ENCODE measurements at places on chromosomes 3 and 15.

DNA sequence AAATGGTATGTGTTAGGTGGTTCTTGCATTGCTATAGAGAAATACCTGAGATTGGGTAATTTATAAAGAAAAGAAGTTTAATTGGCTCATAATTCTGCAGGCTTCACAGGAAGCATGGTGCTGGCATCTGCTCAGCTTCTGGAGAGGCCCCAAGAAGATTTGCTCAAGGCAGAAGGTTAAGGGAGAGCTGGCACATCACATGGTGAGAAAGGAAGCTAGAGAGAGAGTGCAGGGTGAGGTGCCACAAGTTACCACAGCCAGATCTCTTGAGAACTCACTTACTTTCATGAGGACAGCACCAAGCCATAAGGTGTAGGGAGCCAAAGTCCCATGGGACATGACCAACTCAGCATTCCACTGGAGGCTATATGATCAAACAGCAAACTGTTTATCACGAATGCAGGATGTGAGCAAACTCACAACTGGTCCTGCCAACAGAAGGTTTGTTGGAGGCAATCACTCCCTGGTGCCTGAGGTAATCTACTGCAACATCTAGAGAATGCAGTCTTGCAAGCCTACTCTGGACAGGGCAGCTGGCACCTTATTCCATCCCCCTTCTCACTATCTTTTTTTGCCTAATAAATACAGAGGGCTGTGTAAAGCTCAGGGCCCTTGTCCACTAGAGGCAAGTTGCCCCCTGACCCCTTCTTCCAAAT lies 28.1 kb upstream of the CCR2 start:
- no peak for DNase-seq

GRCh38 chr3:67044295-67044694 lies 46.2 kb downstream of the KBTBD8 start:
- no peak for DNase-seq

- no peak for DNase-seq
Measured at GRCh38 chr3:47318916-47319315, 36.2 kb downstream of the KLHL18 start.

DNA sequence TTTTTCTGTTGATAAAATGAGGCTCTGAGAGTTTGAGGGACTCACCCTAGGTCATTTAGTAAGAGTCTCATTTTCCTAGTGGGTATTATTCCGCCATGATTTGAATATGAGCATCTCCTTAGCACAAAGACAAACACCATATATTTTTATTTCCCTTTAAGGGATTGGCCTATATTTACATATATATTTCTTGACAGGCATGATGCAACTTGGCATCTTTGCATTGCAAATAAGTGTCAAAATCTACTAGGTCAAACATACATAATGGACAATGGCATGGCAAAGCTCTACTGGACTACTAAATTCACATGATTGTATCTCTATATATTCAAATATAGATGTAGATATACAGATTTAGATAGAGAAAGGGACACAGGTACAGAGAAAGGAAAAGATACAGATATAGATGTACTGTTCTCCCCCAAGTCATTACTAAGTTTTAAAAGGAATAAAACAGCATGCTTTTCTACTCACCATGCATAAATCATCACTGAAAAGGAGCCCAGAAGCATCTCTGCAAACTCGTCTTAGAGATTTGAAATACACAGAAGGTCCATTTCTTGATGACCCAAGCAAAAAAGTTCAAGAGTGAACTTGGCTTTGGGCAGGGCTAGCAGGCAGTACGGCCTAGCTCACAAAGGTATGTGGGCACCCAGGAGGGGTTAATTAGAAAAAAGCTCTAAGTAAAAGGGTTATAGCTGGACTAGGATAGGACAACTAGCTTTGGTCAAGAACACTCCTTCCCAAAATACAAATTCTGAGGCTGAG lies 495.8 kb downstream of the NTRK3 start:
- no peak for DNase-seq

- peak; percentile 79 for DNase-seq
Measured at GRCh38 chr3:125357032-125357658, 18.0 kb downstream of the ZNF148 start.

DNA sequence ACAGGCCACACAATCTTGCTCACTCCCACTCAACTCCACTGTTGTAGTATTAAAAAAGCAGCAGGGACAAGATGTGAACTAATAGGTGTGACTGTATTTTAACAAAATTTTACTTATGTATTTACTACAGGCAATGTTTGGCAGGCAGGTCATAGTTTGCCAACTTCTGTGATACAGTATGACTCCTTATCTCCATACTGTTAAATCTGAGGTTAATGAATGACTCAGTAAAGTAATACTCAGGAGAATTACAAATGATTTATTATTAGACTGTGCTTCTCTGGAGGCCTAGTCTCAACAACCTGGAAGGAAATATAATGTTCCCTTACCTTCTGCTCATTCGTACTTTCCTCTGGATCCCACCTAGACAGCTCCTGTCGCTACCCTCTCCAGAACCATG lies 258.6 kb upstream of the KCNMB2 start:
- no peak for DNase-seq

GRCh38 chr3:127834771-127835170 lies 12.5 kb upstream of the MGLL start:
- no peak for DNase-seq

DNA sequence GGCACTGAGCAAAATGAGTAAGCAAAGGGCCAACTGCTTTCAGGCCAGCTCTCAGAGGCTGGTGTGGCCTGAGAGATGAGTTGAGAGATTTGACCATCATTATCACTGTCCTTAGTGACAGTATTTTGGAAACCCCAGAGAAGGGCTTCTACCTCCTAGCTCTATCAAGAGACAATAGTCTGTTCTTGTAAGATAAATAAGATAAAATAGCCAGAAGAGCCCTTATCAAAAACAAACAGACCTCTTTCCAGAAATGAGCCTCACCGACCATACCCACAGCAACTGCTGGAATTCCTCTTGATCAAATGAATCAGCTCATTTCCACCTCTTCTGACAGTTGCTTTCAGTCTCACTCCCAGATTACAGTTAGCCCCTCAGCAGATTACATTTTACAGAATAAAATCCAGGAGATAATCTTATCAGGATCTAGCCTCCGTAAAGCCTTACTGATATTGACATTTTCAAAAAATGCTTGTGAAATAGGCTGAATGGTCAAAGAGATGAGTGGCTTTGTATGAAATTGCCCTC lies 4.5 kb downstream of the HDC start:
- DNase-seq, result no peak

DNA sequence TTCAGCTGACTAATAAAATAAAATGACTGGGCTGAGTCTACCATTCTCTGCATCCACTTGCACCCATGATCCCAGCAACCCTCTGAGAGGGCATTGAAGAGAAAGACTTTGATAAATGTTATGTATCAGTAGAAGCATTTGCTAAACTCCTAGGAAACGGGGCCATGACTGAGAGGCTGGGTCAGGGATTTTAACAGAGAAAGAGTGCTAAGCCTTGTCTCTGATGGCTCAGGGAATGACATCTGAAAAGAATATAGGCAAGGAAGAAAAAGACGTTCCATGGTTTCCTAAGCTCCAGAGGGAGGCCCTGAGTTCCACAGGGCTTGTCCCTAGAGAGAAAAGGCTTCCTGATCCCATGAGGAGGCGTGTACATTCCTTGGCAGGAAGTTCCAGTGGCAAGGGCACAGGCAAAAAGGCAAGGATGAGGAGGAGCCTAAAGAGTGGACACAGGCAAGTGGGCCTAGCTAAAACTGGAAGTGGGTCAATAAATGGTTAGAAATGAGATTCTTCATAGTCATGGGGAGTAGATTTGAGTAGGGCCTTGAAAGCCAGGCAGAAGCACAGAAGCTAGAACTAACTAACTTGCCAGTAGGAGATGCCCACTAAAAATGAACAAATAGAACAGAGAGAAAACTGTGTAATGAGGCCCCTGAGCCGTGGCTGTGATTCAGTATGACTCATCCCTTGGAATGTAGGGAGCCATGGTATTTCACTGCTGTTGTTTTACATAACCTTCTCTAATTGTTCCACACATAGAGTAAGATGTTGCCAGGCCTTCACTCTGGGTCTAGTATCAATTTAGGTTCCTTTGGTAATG lies 44.9 kb upstream of the MANF start:
- DNase-seq, result peak; percentile 9

- peak; percentile 42 for DNase-seq
Measured at GRCh38 chr3:11705049-11705448, 61.3 kb upstream of the VGLL4 start.

GRCh38 chr3:30720586-30721313 lies 114.3 kb downstream of the TGFBR2 start:
- DNase-seq, result no peak

DNA sequence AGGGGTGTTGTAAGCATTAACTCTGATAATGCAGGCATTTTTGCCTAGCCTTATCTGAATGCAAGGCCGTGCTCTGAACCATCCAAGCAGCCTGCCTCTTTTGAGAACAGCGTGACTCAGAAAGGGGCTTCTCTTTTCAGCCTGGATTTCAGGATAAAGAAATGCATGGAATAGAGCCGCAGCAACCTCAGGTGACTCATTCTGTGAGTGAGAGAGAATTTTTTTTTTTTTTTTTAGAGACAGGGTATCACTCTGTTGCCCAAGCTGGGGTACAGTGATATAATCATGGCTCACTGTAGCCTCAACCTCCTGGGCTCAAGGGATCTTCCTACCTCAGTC lies 20.6 kb upstream of the PDE8A start:
- no peak for DNase-seq

- DNase-seq, result peak; percentile 61
Measured at GRCh38 chr3:15284121-15284889, 48.1 kb downstream of the SH3BP5 start.

- DNase-seq, result no peak
Measured at GRCh38 chr3:72800869-72801268, 47.4 kb downstream of the SHQ1 start.

GRCh38 chr3:186976837-186977750 lies 46.8 kb downstream of the ST6GAL1 start:
- no peak for DNase-seq
